Activated CD4-positive, alpha-beta T cell treated with anti-CD3 and anti-CD28 coated beads, Interleukin-10, Interleukin-2, amounts not matched to agents 100 ng/mL and 50 ng/mL, durations not matched to agents 16 hours and 8 hours (primary cell): ENCODE measurements at places on chromosomes 4 and X.

- DNase-seq, result no peak
These were observed 153.4 kb upstream of the QRFPR start for GRCh38 chr4:121534187-121534586.

DNA sequence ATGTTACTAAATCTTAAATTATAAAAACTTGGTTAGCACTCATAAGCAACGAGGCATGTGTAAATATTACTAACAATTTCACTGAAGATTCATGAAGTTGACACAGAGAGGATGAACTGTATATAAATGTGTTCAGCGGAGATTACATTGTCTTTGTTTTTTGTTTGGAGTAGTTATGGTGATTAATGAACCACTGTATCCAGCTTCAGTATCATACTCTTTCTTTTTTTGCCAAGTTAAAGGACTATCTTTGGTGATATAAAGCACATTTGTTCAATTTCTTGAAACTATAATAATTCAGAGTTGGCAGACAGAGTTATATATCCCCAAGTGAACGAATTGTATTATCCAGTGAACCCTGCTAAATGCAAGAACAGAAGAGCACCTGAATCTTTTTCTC lies 497.6 kb downstream of the CCSER1 start:
- no peak for DNase-seq

- DNase-seq, result no peak
These were observed 512.2 kb downstream of the FSTL5 start for GRCh38 chr4:161651586-161651985.

DNA sequence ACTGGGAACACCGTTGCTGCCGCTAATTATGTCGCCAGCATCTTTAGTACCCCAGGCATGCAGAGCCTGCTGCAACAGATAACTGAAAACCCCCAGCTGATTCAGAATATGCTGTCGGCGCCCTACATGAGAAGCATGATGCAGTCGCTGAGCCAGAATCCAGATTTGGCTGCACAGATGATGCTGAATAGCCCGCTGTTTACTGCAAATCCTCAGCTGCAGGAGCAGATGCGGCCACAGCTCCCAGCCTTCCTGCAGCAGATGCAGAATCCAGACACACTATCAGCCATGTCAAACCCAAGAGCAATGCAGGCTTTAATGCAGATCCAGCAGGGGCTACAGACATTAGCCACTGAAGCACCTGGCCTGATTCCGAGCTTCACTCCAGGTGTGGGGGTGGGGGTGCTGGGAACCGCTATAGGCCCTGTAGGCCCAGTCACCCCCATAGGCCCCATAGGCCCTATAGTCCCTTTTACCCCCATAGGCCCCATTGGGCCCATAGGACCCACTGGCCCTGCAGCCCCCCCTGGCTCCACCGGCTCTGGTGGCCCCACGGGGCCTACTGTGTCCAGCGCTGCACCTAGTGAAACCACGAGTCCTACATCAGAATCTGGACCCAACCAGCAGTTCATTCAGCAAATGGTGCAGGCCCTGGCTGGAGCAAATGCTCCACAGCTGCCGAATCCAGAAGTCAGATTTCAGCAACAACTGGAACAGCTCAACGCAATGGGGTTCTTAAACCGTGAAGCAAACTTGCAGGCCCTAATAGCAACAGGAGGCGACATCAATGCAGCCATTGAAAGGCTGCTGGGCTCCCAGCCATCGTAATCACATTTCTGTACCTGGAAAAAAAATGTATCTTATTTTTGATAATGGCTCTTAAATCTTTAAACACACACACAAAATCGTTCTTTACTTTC lies 1.8 kb downstream of the UBQLN2 start:
- DNase-seq, result peak; percentile 14

DNA sequence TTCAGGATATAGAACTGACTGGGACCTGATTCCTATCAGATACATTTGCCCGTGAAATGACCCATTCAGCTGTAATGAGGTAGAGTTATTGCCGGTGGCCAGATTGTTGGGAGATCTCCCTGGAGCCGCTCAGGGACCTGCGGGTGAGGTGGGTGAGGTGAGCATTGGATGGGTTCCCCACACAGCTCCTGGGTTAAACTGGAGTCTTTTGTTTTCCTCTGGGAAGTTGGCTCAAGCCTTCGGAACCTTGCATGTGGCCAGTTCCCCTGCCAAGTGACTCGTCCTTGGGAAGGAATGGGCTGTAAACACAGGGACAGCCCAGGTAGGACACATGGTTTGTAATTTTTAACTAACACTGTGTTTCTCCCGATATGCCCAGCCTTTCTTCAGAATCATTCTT lies 31.6 kb upstream of the KIT start:
- no peak for DNase-seq
